ENCODE measurements at places on chromosomes 3 and 15.

DNA sequence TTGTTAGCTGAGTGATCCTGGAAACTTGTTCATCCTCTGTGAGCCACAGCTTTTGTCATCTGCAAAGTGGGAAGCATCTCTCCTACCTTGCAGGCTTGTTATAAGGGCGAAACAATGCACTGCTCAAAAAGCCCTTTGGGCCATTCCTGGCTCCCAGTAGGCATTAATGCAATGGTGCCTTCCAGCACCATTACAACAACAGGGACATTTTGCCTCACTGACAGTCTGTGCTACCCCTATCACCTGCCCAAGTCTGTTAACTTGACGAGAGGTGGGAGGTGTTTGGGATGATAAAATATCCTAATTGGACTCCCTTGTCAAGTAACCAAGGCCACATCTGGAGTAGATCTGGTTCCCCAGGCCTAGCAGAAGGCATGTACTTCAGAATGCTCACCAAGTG lies 44.2 kb downstream of the ZDHHC3 start:
- DNase-seq: no peak

DNA sequence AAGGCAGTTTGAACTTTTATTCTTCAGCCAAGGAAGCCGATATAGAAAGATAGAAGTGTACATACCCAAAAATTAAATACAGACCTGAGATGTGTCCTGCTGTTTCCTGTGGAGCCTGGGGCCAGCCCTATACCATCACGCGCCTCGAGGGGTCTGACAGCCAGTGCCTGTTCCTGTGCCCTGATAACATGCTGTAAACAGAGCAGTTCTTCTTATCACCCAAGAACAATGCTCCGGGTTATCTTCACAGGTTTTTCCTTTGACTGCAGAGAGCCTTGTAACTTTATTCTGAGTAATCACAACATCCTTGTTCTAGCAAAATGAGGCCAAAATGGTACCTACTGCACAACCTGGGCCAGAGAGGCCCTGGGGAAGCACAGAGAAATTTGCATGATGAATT lies 289.7 kb upstream of the CHRM5 start:
- DNase-seq: no peak

DNA sequence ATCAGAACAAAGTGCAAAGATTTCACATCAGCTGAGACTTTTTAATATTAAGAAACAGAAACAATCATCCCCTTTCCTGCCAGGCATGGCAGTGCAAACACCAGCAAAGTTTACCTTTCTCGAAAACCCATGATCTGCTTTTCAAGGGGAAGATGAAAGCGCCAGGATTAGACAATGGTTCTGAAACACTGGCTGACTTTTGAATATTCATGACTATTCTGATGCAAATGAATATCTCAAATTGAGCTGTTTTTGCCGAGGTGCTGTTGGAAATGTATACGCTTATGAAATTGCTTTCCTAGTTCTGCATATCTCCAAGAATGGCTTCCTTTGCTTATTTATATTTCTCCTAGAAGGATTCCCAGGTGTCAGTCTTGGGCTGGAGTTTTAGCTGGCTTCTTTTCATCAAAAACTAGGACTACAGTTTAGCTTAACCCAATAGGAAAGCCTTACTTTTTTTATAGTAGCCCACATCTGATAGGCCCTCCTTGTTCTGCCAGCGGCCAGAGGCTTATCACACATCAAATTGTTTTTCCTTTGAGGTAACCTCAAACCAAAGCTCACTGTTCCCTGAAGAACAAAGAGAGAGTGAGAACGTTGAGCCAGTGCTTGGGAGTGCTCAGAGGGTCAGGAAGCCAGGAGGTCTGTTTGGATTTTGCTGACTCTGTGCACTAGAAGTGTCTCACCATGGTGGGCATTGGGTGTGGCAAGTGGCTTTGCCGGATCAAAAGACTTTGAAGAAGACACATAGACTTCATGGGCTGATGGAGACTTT lies 74.0 kb upstream of the PLCL2 start:
- DNase-seq: no peak

DNA sequence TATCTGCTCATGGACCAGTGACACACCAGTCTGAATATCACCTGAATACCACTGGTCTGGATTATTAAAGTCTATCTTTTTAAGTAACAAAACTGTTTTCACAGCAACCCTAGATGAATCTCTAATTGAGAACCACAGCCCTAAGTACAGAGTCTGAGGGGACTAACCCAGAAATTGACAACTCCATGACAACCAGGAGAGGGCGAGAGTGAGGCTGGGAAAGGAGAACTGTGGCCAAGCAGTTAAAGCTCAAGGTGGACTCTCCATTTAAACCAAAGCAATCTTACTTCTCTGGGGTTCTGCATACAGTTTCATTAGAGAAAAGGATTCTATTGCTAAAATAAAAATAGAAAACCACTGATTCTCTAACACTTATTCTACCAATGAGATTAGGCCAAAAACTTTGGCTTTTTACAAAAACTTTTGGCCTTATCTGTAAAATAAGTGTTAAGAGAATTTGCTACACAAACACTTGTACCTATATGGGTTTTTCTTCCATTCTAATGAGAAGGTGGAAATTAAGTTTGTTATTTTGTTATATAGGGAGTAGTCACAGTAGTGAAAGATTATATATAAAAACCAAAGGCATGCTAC lies 11.4 kb downstream of the NEK10 start:
- peak; percentile 3 for DNase-seq

- DNase-seq: no peak
These were observed 29.6 kb downstream of the DCLK3 start for GRCh38 chr3:36734742-36735141.

GRCh38 chr3:107224026-107224596 lies 153.1 kb upstream of the CCDC54 start:
- no peak for DNase-seq

GRCh38 chr3:46865546-46865945 lies 2.3 kb upstream of the MYL3 start:
- DNase-seq: no peak

DNA sequence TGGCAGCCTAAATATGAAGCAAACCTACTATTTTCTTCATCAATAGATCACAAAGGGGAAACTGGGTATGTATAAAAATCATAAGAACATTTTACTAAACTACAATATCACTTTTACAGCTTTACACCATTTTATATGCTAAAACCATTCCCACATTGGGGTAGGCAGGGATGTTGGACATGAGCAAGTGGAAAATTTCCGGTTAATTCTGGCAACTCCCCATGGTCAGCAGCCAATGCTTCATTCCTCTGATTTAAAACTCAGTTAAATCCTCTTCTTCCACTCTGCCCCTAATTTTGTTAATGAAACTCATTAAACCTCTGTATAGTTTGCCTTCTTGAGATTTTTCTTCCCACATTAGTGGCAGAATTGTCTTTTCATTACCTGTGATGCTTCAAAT lies 552.5 kb upstream of the NECTIN3 start:
- no peak for DNase-seq

GRCh38 chr3:105367063-105367405 lies 325 bp downstream of the ALCAM start:
- DNase-seq: no peak

DNA sequence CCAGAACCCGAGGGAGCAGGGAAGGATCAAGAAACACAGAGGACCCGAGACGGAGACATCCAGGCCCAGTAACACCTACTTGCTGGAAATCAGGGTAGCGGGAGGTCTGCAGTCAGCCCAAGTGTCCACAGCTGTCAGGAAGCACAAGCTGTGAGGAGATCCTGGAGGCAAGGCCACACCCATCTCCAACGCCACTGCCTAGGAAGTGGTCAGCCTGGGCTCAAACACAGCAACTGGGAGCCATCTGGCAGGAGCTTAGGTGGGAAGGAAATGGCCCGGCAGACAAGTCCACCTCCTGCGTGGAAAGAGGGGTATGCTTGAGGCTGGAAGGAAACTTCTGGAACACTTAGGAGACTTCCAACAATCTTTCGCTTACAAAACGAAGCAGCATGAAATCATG lies 407.1 kb downstream of the VPS13C start:
- no peak for DNase-seq

DNA sequence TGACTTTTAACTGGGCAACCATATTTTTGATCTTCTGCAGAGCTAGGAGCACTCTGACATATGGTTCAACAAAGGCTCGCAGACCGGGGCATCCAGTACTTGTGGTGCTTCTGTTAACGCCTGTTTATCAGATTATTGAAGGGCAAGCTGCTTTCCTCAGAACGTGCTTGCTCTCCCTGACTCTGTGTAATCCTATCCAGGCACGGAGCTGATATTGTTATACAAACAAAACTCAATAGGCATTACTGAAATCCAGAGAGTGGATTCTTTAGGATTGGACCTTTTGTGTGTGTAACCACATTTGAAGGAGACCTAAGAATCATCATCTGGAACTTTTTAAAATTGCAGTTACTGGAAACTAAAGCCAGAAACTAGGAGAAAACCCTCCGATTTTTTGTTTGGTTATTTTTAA lies 246.5 kb downstream of the PTPRG start:
- DNase-seq: peak; percentile 20

- DNase-seq: no peak
These were observed 91.3 kb downstream of the SHQ1 start for GRCh38 chr3:72756900-72757299.

- DNase-seq: no peak
These were observed 42.6 kb downstream of the CHD2 start for GRCh38 chr15:92942706-92943105.

DNA sequence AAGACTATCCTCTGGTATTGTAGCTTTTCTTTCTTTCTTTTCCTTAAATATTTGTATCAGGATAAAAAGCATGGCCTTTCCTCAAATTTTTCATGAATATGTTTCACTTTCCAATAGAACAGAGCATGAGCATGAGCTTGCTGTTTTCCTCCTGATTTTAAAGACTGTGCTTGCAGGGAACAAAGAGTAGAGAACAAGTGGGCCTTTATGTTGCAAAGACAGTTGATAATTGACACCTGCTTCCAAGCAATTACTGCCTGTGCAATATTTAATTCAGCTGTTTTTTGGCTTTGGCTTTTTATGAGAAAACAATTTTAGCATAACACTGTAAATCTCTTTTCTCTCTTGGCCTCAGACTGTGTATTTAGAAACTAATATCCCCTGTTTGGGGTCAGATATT lies 263.6 kb upstream of the AZI2 start:
- no peak for DNase-seq

DNA sequence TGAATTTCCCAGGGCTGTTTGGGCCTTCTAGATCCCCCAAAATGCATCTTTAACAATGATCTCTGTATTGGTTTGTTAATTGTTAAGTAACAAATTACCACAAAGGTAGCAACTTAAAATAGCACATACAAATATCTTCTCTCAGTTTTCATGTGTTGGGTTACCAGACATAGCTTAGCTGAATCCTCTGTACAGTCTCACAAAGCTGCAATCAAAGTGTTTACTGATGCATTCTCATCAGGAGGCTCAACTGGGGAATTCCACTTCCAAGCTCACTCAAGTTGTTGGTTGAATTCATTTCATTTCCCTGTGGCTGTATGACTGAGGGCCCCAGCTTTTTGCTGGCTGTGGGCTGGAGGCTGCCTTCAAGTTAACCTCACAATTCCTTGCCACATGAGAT lies 297.6 kb downstream of the RPLP1 start:
- DNase-seq: no peak

- DNase-seq: no peak
These were observed 16.9 kb downstream of the DNASE1L3 start for GRCh38 chr3:58193682-58194407.

DNA sequence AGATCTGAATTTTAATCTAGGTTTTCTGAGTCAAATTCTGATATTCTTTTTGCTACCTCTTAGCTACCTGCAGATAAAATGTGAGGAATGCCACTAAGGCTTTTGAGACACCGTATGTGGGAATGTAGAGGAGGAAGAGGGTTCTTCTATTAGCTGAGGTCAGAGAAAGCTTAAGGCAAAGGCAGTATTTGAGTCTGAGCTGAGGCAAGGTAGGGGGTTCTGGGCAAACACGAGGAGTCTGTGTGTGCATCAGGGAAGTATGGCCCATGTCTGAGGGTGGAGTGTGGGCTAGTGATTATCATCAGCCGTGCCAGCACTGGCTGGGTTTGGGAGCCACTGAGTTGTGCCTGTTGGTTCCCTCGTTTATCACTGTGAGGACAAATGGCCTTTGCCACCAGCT lies 181.1 kb downstream of the SOX2 start:
- no peak for DNase-seq

DNA sequence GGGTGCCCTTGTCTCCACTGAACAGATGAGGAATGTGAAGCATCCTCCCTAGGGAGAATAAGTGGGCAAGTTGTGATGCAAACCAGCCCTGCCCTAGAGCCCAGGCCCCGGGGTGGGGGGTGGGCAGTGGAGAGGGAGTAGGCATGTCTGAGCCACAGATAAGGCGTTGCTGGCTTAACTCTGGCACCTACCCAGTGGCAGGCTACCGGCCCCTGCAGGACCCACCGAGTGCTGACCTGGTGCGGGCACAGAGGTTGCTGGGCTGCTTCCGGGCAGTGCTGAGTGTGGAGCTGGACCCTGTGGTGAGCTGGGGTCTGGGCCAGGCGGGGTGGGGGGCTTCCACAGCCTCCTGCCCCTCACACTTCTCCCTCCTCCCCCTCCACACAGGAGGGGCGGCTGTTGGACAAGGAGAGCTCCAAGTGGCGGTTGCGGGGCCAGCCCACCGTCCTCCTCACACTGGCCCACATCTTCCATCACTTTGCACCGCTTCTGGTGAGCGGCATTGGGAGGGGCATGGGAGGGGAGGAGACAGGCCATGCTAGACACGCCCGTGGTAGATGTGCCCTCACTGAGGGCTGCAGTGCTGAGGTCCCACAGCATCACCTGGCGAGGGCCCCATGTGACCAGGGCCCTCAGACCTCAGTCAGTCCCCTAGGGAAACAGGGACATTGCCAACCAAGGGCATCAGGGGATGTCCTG lies 10.1 kb downstream of the RNF123 start:
- DNase-seq: no peak

DNA sequence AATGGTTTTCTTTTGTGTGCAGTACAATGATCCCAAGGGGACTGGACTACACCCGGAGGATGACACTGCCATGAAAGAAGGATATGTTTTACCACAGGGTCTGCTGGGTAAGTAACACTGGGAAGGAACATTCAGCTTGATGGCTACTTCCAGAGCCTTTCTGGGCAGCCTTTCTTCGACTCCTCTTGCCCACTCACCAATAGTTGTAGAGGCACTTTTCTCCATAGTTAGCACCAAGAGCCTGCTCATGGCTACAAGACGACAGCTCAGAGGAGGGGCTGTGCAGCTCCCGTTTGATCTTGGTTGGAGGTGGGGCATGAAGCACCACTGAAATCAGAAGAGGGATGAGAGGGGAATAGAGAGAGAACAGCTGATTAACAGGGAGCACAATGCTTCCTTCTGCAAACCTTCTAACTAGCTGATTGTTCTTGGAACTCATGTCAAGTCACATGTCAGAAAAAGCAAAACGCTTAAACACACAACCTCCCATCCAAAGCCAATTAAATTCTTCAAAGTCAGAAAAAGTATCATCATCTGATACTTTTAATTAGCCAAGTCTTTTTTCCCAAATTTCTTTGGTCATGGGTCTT lies 27.9 kb downstream of the ETV5 start:
- DNase-seq: no peak
